Epithelial cell of alveolus of lung (primary cell): ENCODE measurements at places on chromosomes 6 and 20. TPM values are rescaled to one million over a fixed set of nuclear protein-coding genes. Genes with fewer than 3 reads are reported as not detected.

VARS2 gene
- 14.1 and 14.5 TPM in 2 replicates for total RNA-seq

RPS10 gene
- 3,746 and 5,516 TPM in 2 replicates for total RNA-seq

RAET1G gene
- total RNA-seq, result 0.13 and 0.24 TPM in 2 replicates

BPI gene
- 0.13 and 3.2 TPM in 2 replicates for total RNA-seq

KCNG1 gene
- total RNA-seq, result 12.5 and 208 TPM in 2 replicates

EFCAB8 gene
- total RNA-seq, result under 0.01 TPM in 1 of 2 replicates, not detected in the other

TMEM14A gene
- total RNA-seq, result 25.7 and 41.5 TPM in 2 replicates

FABP7 gene
- total RNA-seq, result 0.16 TPM in 1 of 2 replicates, not detected in the other

TMEM200A gene
- total RNA-seq, result 5.0 and 30.8 TPM in 2 replicates
